Psoas muscle (tissue), 8 donors: ENCODE measurements at places on chromosomes 1 and 21. TPM values are rescaled to one million over a fixed set of nuclear protein-coding genes. Genes with fewer than 3 reads are reported as not detected.

DNA sequence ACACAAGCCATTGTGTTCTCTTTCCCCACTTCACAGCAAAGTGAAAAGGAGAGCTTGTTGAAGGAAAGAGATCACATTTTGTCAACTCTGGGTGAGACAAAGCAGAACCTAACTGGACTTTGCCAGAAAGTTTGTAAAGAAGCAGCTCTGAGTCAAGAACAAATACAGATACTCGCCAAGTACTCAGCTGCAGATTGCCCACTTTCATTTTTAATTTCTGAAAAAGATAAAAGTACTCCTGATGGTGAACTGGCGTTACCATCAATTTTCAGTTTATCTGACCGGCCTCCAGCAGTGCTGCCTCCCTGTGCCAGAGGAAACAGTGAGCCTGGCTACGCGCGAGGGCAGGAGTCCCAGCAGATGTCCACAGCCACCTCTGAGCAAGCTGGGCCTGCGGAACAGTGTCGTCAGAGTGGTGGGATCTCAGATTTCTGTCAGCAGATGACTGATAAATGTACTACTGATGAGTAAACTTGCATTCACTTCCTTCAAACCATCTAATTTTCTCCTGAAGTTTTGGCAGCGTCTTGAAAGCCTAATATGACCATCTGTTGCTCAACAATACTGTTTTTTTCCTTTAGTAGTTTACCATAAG is 43.7 kb downstream of the BACH1 start:
- peak; percentile 94 for DNase-seq

- DNase-seq = peak; percentile 67
Measured at GRCh38 chr1:203368624-203369451, 17.9 kb upstream of the FMOD start.

- no peak for DNase-seq
Measured at GRCh38 chr1:58227604-58228003, 318.9 kb downstream of the OMA1 start.

DNA sequence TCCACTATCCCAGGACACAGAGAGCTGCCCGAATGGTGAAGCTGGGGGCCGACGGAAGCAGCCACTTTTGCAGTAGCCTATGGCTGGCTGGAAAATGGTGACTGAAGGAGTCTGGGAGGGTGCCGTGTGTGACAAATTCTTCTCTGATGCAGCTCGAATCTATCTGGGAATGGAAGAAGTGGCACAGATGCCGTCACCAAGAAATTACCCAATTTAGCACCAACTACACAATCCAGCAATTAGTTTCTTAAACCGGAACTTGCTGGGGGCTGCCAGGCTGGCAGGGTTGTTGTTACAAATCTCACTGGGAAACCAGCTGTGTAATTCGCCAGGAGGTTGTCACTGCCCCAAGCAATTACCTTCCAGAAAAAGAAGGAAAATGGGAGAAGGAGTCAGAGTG is 18.0 kb downstream of the DLGAP3 start:
- no peak for DNase-seq

- DNase-seq = no peak
Measured at GRCh38 chr21:36354918-36355680, 30.1 kb upstream of the CHAF1B start.

- DNase-seq = no peak
Measured at GRCh38 chr1:58931756-58932155, 147.9 kb upstream of the JUN start.

DNA sequence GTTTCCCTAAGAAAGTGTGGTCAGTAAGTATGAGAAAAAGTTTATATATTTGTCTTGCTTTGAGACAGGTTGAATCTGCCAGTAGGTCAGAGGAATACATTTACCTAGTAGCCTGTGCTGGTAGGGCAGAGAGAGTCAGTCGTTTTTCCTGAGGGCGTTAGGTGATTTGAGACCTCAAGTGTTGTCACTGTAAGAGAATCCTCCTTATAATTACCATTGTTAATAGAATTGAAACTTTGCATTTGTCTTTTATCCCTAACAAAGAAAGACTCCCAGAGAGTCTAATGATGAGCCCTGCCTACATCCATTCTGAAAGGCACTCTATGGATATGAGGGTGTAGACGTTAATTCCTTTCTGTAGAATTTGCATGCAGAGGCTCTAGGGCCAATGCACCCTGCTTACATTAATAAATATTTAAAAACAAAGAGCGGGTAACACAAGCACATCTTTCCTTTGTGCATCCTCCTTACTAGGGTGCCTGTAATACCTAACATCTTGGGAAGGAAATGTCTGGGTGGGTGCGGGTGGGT is 16.4 kb downstream of the PBX1 start:
- DNase-seq = no peak

- no peak for DNase-seq
Measured at GRCh38 chr21:42346866-42347600, 3.8 kb downstream of the TFF2 start.

DNA sequence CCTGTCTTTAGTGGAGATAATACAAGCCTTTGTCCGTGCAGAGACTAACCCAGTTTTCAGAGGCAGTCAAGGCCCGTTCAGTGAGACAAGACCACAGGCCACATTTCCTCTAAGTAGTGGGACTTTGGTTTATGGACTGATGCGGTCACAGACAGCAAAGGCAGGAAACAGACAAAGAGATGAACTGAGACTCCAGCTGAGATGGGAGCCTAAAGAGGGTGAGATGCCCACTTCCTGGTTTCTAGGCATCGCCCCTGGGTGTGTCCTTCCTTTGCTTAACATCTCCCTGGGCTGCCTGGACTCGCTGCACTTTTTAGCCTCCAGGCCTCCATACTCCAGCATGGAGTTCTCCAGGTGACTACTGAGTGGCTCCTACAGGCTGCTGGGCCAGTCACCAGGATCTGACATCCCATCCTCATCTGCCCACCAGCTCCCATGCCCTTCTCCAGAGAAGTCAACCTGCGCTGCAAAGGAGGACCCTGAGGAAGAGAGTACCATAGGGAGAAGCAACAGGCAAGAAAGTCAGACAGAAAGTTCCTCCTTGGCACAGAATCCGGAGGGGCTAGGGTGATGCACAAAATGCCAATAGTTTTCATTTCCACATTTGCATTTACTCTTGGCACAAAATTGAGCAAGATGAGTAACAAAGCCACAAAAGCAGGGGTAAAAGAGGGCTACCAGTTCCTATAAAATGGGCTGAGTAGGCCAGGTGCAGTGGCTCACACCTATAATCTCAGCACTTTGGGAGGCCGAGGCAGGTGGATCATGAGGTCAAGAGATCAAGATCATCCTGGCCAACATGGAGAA is 15.1 kb downstream of the THEMIS2 start:
- no peak for DNase-seq

DNA sequence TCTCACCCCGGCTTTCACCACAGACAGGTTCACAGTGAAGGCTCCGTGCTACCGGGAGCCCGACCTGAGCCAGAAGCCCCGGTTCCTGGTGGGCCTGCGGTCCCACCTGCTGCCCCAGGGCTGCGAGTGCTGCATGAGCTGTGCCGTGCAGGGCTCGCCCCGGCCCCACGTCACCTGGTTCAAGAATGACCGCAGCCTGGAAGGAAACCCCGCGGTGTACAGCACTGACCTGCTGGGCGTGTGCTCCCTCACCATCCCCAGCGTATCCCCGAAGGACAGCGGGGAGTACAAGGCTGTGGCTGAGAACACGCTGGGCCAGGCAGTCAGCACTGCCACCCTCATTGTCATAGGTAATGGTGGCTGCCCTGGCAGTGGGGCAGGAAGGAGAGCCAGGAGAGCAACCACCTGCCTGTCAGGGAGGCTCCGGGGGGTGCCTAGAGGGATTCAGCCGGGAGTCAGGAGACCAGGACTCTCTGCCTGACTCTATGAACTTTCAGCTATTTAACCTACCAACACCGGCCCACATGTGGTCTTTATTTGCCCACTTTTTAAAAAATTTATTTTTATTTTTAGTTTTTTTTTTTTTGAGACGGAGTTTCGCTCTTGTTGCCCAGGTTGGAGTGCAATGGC is 36.4 kb downstream of the IGFN1 start:
- DNase-seq = no peak

- DNase-seq = no peak
Measured at GRCh38 chr1:24235921-24236788, 49.1 kb upstream of the IFNLR1 start.

DNA sequence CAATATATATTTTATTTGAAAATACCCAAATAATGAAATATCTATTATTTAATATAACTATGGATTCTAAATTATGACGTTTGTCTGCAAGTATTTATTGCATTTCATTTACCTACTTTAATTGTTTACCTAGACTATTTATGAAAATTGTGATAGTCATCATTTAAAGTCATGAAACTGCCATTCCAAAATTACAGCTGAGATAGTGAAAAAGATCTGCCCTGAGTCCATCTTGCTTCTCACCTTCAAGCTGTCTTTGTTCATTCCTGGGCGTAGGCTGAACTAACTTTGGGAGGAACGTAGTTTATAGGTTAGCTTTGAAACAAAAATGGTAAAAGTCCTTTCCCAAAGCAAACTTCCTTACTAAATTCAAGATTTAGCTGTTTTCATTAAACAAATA is 12.4 kb upstream of the HPDL start:
- no peak for DNase-seq

DNA sequence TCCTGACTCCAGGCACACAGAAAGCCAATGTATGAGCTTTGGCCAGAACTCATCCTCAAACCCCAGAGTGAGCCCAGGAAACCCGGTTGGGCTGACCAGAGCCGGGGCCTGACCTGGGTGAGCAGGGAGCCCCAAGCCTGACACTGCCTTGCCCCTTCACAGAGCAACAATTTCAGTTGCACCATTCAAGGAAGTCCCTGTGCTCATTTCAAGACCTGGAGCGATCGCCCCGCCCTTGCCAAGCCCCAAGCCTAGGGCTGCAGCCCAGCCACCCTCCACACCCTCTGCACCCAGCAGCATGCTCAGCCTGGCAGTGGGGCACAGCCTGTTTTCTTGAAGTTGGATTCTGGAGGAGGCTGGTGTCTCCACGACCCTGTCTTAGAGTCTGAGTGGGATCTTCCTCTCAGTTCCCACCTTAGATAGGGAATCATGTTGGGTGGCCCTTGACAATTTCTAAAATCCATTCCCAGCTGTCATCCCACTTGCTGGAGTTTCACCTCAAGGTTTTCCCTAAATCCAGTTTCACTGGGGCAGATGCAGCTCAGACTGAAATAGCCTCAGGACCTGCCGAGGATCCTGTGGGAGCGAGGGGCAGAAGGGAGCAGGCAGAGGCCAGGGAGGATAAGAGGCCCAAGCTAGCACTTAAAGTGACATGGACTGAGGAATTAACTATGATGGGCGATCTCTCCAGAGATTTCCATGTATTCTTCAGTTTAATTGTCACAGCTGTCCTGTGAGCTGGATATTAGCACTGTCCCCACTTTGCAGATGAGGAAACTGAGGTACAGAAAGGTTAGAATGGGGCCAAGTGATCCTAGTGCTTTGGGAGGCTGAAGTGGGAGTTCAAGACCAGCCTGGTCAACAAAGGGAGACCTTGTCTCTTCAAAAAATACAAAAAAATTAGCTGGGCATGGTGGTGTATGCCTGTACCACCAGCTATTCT is 2.5 kb downstream of the NBL1 start:
- DNase-seq = no peak

DNA sequence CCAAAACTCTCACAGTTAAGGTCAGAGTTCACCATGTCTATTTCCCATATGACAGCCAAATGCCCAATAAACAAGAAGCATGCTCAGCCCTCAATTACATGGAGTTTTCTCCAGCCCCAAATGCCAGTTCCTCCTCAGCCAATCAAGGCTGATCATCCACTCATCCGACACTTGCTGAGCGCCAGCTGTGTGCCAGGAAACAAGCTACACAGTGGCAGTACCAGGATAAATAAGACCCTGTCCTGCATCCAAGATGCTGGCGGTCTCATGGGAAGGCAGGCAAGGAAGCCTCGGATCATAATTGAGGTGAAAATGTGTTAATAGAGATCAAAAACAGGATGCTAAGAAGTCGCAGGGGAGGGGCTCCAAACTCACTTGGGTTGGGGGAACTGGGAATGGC is 7.7 kb downstream of the ZBTB17 start:
- DNase-seq = no peak

DNA sequence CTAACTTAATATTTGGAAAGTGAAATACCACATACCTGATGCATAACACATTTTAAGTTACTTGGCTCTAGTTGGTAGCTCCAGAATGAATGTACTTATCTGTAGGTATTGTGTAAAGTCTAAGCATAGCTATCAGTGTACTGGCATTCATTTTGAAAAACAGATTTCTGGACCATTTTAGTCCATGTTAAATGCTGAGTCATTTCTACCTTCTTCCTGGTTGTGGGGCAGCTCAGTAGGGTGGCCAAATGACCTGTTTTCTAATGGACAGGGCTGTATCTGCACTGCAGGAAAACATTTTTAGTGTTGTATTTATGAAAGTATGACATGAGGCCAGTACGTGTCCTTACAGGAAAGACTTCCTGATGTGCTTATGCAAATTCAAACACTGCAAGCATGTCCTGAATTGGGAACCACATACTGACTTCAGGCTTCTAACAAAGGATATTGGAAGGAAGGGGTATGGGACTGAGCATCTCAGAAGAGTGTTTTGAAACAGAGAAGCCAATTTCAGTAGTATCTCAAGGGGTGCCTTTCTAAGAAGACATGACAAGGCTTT is 300.3 kb upstream of the B3GALT2 start:
- DNase-seq = no peak

DNA sequence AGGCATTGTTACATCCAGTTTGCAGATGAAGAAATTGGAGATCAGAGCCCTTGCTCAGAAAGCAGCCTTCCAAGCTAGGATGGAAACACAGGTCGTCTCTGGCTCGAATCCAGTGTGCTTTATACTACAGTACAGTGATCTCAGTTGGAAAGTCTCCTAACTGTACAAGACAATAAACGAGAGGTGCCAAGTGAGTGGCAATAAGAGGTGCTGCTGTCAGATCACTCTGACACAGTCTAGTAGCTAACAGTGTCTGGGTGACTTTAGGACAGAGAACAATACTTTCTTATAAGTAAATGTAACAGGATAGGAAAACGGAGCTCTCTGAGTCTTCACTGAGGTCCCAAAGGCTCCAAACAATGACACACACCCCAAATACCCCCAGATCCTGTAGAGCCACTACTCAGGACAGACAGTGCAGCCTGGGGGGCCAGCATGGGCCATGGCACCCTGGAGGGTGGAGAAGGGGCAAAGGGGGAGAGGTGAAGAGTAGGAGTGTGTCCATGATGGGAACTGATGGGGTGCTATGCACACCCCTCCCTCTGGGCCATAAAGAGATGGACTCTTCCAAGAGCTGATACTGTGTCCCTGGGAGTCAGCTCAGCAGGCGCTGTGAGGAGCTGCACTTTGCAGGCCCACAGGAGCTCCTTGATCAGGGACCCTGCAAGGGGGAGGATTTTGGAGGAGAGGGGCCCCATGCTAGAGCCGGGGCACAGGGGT is 3.3 kb downstream of the SH3BGR start:
- DNase-seq = no peak

- DNase-seq = no peak
Measured at GRCh38 chr21:19529031-19529430, 1125.4 kb upstream of the TMPRSS15 start.

ELAPOR1 gene
- 0.46 TPM for total RNA-seq

UBE2U gene
- total RNA-seq = not detected

CR1L gene
- not detected for total RNA-seq

ARHGEF11 gene
- 19.9 TPM for total RNA-seq

AIM2 gene
- total RNA-seq = 0.40 TPM

DENND2D gene
- 1.5 TPM for total RNA-seq

PTPN7 gene
- 0.40 TPM for total RNA-seq

SIM2 gene
- total RNA-seq = 0.52 TPM

TFF2 gene
- not detected for total RNA-seq

OR2L8 gene
- total RNA-seq = not detected

EDARADD gene
- total RNA-seq = not detected

C1QTNF12 gene
- 1.2 TPM for total RNA-seq

CD84 gene
- total RNA-seq = 0.75 TPM

RGS8 gene
- not detected for total RNA-seq

SWT1 gene
- total RNA-seq = 6.1 TPM

KLHDC7A gene
- not detected for total RNA-seq
